ENCODE measurements at places on chromosomes 1 and 21. TPM values are rescaled to one million over a fixed set of nuclear protein-coding genes. Genes with fewer than 3 reads are reported as not detected.

Gene CEP350
- total RNA-seq = 57.9 TPM

Gene WNT4
- total RNA-seq = not detected

Gene TLR5
- not detected for total RNA-seq

Gene MANEAL
- total RNA-seq = 0.65 TPM

Gene LCE3E
- total RNA-seq = not detected

Gene SPRR4
- not detected for total RNA-seq

Gene SEC16B
- total RNA-seq = 4.8 TPM

Gene C1orf74
- 2.4 TPM for total RNA-seq

Gene CYP4Z1
- total RNA-seq = not detected

Gene PPIE
- 39.6 TPM for total RNA-seq

Gene AUNIP
- total RNA-seq = 4.8 TPM

Gene SLC37A1
- total RNA-seq = 2.5 TPM

Gene CDA
- total RNA-seq = not detected

Gene MYBPH
- total RNA-seq = 0.08 TPM

Gene NPPB
- not detected for total RNA-seq

Gene HSD3B1
- total RNA-seq = not detected

Gene ADORA1
- 6.5 TPM for total RNA-seq

Gene ZFP69
- total RNA-seq = 1.7 TPM

Gene F3
- 24.0 TPM for total RNA-seq

Gene CDC7
- 15.5 TPM for total RNA-seq

Gene ADAMTS1
- 284 TPM for total RNA-seq

Gene SLC2A5
- total RNA-seq = 0.90 TPM

Gene ANGPTL1
- 6.6 TPM for total RNA-seq

Gene UBXN10
- not detected for total RNA-seq

Gene MCOLN2
- total RNA-seq = 1.1 TPM

Gene BNIPL
- total RNA-seq = 0.18 TPM

Gene PKP1
- under 0.01 TPM for total RNA-seq

Gene TAF13
- 287 TPM for total RNA-seq

Gene GPATCH2
- 39.6 TPM for total RNA-seq

Gene CELA2A
- not detected for total RNA-seq

Gene RUNX1
- total RNA-seq = 63.5 TPM

Gene SPRR2E
- not detected for total RNA-seq

Gene TSPEAR
- 0.08 TPM for total RNA-seq

Gene PADI3
- not detected for total RNA-seq

Gene TRIM17
- total RNA-seq = 7.0 TPM

Gene ATP1A4
- not detected for total RNA-seq

Gene KCNC4
- total RNA-seq = 6.8 TPM

Data from fibroblast of the aortic adventitia (primary cell).